ENCODE measurements at places on chromosomes 12 and 14.

DNA sequence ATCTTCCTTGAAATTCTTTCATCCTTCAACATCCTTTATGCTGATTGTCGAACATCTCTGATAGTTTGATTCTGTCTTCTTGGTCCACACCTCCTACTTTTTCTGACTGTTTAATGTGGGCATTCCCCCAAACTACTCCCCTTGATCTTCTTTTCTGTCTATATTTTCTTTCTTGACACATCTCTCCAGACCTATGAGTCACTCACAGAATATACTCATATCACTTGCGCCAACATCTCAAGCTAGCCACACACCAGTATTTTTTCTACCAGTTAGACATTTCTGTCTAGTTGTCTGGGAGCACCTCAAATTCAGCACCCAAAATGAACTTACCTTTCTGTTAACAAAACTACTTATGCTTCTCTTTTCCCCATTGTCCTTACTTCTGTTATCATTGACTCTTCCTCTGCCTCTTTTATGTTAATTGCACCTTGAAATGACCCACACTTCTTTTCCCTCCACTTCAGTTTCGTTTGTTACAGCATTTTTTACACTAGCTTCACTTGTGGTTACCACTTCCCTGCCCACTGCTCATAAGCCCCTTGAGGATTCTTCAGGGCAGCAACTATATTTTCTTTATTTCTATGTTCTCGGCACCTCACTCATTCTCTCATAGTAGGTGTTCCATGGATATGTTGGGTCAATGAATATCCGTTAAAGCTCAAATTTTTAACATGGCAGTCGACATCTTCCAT is 33.5 kb downstream of the TSHR start:
- DNase-seq, result no peak

DNA sequence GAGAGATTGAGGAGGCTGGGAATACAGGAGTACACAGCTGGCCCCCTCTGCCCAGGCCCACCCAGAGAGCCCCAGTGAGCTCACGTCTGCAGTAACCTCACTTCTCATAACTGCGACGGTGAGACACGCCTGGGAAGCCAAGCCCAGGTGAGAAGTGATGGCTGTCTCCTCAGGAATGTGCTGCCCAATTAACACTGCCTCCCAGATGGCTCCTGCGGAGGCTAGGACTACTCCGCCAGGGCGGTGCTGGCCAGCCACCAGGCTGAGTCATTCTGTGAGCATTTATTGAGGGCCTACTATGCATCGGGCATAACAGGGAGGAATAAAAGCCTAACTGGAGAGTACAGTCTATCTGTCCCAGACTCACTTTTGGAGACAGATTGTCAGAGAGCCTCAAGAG is 9.3 kb upstream of the TMEM106C start:
- DNase-seq, result no peak

DNA sequence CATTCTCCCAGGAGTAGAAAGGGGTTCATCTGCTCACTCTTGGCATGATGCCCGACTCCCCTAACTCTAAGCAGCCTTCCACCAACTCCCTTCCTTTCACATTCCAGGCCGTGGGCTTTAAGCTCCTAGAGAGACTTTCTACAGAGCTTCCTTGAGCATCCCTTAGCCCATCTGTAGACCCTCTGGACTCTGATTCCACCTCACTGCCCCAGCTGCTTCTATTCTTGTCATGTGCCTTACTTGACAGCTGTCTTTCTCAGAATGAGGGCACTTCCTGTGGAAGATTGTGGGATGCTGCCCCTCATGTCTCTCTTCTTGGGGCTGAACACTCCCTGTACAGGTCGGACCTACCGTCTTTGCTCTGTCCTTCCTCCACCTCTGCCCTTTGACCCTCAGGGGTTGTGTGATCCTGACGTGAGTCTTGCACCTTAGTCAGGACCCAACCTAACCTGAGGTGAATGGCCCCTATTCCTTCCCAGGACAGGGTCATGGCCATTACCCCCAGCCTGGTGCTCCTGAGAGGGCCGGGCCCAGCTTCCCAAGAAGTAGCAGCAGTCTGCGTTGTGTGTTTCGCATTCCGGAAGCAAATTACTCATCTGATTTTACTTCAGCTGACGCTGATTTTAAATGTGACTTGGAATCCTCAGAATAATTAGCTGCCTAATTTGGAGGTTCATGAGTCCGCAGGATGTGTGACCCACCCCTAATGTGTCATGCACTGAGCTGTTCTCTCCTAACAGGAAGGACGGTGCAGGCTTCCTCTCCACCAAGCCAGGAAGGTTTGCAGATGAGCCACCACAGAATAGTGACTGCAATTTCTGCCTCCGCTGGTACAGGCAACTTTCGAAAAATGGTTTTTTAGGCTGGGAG is 2.7 kb upstream of the GALNT6 start:
- DNase-seq, result no peak

DNA sequence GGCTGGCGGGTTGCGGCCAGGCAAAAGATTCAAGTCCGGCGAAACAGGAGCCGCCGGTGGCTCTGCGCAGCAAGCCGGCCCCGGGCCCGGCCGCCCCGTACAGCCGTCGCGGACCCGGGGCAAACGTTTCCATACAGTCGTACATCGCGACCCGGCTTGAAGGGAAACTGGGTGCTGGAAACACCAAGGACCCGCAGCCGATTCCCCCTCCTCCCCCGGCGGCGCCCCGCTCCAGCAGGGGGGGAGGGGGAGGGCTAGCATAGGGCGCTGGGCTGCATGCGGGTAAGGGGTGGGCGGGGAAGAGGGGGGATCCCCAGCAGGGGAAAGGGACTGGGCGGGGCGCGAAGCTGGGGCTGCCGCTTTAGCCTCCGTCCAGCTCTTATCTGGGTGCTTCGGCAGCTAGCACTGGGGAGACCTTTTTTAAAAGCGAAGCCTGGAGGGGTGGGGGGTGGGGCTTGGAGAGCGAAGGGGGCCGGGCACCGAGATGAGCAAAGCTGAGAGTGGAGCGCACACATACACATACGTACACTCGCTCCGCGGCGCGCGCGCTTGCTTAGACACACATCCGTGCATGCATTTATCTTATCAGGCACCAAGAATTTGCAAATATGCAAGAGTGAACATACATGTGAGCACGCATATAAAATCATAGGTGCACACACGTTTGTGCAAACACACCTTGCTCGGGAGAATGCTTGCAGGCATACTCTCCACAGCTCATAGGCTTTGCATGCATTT is 11.9 kb downstream of the RARG start:
- DNase-seq, result no peak

DNA sequence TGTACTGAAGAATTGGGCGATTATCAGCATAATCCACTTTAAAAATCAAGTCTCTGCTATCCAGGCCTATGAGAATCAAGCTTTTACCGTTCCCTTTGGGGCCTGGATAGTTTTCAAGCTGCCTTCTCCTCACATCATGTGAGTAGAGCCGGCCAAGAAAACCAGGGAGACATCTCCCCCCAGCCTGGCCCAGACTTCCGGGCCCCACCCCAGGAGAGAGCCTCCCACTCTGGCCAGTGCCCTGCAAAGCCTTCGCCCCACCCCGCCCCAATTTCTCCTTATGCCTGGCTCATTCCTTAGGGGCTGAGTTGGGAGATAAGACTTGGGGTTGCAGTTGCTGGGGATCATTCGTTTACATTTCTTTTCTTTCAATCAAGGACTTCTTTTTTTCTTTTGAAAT is 1.4 kb upstream of the TMEM132C start:
- DNase-seq, result no peak

DNA sequence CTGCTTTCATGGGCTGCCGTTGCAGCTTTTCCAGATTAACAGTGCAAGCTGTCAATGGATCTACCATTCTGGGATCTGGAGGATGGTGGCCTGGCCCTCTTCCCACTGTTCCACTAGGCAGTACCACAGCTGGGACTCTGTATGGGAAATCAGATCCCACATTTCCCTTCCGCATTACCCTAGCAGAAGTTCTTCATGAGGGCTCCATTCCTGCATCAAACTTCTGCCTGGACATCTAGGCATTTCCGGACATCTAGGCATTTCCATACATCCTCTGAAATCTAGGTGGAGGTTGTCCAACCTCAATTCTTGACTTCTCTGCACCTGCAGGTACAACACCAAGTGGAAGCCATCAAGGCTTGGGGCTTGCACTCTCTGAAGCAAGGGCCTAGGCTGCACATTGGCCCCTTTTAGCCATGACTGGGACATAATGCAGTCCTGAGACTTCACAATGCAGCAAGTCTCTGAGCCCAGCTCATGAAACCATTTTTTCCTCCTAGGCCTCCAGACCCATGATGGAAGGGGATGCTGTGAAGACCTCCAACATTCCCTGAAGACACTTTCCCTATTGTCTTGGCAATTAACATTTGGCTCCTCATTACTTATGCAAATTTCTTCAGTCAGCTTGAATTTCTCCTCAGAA is 863.3 kb downstream of the C12orf50 start:
- no peak for DNase-seq

DNA sequence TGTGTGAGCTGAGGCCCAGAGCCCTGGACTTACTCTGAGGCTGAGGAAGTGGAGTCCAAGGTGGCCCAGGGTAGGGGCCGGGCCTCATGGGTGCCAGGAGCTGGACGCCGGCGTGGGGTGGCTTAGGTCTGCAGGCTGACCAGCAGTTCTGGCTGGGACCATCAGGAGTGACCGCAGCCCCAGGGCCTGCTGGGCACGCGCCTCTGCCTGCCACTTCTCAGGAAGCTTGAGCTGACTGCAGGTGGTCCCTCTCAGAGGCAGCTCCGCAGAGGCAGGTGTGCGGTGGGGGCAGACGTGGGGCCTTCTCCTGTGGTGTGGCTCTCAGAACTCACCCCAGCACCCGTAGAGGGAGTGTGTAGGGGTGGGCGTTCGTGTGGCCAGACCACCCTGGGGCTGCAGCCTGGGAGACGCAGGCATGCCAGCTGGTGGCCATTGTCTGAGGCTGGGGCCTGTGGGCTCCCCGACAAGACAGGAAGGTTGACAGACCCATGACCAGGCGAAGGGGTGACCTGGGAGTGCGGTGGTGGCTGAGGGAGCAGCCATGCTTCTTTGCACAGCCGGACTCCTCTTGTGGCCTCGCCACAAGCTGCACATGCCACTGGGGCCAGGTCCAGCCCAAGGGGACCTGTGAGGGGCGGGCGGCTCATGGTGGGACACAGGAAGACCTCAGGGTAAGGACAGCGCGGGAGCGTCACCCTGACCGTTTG is 40.0 kb upstream of the TEX22 start:
- no peak for DNase-seq

- no peak for DNase-seq
These were observed 158.7 kb upstream of the LRIG3 start for GRCh38 chr12:59079002-59079401.

DNA sequence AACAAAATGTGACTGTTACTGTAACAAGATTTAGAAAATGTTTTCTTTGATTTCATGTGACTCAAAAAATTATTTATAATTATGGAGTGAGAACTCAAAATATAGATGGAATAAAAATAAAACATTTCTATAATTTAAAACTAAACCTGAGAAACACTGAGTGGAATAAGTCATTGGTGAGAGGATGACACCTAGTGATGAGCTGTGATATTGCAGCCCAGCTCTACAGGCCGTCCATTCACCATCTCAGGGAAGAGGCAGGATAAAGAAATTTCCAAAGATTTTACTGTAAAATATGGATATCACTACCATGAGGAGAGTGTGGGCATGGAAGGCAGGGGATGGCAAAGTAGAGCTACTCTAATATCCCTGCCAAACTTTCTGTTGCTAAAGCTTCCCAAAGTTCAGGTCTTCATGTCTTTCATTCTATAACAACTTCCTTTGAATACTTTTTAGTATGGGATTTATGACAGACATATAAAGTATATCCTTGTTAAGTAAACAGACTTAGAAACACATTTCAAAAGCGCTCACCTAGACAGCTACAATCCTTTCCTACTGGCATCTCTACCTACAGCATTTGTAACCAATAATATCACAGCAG is 308.0 kb downstream of the ITPR2 start:
- no peak for DNase-seq

- DNase-seq, result peak; percentile 91
These were observed 5.5 kb upstream of the OAS1 start for GRCh38 chr12:112901271-112901670.

DNA sequence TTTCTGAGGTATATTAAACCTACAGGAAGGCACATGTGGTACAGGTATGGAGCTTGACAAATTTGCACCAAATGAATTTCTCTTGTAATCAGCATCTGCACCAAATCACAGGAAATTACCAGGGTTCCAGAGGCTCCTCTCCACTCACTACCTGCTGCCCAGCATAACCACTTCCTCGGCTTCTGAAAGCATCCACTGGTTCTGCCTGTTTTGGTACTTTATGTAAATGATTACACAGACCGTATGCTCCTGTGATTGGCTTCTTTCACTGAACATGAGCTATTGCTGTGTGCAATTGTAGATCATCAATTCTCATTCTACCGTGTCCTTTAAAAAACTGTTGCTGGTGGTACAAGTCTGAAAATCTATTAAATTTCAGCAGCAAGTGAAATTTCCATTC is 522.1 kb downstream of the TMEM132D start:
- DNase-seq, result no peak

- no peak for DNase-seq
These were observed 217.3 kb downstream of the ADGRD1 start for GRCh38 chr12:131171029-131171428.

GRCh38 chr12:82950356-82950755 is 263.6 kb downstream of the TMTC2 start:
- no peak for DNase-seq

DNA sequence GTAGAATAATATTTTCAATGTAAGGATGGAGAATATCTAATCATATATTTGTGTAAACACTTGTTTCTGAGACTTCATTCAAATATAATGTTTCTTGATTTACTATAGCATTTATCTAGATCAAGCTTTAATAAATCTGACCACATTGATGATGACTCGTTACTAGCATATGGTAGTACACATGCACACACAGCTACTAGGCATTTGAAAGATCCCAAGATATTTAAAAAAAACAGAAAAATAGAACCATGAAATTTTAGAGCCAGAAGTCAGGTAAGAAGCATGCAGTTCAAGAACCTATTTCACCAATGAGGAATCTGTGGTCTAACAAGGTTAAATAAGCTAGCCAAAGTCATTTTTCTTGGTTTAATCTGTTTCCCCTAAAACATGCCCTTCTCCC is 32.0 kb downstream of the DCP1B start:
- DNase-seq, result no peak

GRCh38 chr12:32566663-32567295 is 112.3 kb upstream of the DNM1L start:
- DNase-seq, result no peak

DNA sequence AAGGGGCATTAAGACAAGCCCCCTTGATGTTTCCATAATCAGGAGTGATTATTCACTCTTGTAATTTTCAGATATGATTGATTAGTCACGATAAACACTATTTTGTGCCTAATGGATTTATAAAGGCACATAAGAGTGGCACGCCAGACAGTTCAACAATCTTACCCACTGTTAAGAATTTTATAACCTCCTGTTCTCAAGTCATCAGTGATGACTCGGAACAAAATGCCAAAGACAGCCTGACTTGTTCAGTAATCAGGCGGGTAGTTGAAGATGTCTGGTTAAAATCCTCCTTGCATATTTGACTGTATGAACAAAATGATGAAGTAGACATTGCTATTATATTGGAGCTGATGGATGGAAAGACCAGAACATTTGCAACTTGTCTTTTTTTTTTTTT is 212.1 kb upstream of the RMST start:
- DNase-seq, result no peak

DNA sequence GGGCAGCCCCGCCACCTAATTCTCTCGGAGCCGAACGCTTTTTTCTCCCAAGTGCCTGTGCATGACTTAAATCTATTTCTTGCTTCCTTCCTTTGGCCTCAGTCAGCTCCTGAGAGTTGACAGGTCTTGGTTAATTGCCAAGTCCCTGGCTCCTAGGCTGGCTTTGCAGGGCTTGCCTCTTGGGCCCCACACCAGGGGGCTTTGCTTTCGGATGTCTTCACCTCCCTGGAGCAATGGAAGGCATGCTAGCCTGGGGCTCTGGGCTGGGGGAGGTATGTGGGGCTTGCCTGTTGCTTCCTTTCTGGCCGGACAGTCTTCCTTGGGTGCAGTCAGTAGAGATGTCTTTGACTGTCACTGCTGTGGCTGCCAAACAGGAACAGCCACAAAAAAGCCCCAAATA is 2.2 kb upstream of the KRT80 start:
- DNase-seq, result no peak
